ENCODE measurements at places on chromosomes 16 and 17. TPM values are rescaled to one million over a fixed set of nuclear protein-coding genes. Genes with fewer than 3 reads are reported as not detected.

GRCh38 chr16:77070683-77071082 lies 120.3 kb upstream of the MON1B start:
- no peak for DNase-seq

GRCh38 chr16:82133798-82134197 lies 36.2 kb downstream of the MPHOSPH6 start:
- no peak for DNase-seq

RNF222 gene
- total RNA-seq, result not detected

GCGR gene
- total RNA-seq, result 0.50 TPM

DNA sequence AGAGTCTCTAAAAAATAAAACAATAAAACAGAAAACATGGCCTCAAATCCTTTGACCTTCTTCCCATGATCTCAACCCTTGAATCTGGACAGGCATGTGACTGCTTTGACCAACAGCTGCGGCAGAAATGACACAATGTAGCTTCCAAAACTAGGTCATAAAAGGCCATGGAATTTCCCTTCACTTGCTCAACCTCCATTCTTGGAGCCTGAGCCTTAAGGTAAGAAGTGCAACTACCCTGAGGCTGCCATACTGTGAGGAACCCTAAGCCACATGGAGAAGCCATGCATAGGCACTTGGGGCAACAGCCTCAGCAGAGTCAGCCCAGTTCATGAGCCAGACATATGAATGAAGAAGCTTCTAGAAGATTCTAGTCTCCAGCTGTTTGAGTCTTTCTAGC lies 75.7 kb upstream of the BRD7 start:
- no peak for DNase-seq

LPCAT2 gene
- total RNA-seq, result 12.8 TPM

DNA sequence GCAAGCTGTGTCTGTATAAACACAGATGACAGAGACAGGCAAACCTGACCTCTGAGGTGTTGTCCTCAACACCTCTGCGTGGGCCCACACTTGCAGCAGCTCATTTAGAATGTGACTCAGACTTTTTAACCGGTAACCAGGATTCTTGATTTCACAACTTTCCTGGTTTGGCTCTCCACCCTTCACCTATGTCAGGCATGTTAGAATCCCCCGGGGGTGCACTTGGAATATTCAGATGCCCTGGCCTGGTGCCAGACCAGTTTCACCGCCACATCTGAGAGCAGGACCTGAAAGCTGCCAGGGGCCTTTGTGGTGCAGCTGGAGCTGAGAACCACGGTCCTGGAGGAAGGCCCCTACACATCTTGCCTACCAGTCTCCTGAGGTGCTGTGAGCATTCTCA lies 4.8 kb downstream of the DHODH start:
- DNase-seq, result no peak

- no peak for DNase-seq
Measured at GRCh38 chr17:55587608-55588139, 76.4 kb upstream of the SMIM36 start.
